ENCODE measurements at places on chromosomes 1 and 21. TPM values are rescaled to one million over a fixed set of nuclear protein-coding genes. Genes with fewer than 3 reads are reported as not detected.

DNA sequence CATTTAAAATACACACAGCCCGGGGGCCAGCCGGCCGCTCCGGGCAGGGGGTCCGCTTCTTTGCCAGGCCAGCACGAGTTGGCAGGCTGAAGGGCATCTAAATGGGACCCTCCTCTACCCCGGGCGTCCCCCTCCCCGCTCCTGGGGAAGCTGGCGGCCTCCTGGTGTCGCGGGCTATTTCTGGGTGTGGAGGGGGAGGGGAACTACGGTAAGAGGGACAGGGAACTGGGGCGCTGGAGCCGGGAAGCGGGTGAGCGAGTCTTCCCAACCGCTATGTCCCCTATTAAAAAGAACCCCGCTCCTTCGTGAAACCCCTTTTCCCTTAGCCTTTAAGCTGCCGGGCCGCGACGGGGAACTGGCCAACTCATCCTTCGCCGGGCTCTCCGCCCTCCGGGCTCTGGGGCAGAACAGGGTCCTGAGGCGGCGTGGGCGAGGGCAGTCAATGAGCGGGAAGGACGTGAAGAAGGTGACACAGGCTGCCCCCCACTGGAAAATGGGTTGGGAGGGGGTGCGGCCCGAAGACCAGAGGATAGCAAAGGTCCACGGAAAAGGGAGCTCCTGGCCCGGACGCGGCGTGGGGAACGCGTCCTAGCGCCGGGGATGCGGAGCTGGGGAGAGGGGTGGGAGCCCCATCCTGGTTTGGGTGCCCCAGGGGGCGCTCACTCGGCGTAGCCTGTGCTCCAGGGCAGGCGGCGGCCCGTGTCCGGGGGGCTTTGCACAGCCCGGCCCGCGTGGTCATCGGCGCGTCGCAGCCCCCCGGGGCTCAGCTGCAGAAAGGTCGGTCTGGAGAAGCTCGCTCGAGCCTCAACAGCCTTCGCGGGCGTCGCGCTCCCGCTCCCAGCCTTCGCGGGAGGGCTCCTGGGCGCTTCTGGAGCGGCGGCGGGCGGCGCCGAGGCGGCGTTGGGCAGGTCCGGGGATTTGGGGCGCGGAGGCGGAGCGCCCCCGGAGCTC, 544 bp downstream of the PPM1J start:
- DNase-seq, result peak; percentile 13

GRCh38 chr1:185426848-185427247, 109.8 kb upstream of the IVNS1ABP start:
- no peak for DNase-seq

GRCh38 chr1:11448373-11449099, 30.4 kb upstream of the DISP3 start:
- peak; percentile 2 for DNase-seq

DNA sequence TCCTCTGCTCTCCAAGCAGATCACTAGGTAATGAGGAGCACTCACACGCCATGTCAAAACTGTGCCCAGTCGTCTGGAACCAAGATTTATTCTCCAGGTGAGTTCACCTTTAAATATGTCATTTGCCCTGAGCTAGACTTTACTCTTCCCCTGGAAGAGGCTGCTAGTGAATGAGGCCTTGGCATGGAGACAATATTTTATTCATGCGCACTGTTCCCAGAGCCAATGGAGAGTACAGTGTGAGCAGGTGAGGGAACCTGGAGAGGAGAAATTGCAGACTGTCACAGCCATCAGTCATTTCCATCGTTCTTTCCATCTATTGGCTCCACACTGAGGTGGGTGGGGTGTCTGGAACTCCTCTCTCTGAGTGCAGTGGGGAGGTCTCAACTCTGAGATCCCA, 333.6 kb downstream of the KCNH1 start:
- no peak for DNase-seq

DNA sequence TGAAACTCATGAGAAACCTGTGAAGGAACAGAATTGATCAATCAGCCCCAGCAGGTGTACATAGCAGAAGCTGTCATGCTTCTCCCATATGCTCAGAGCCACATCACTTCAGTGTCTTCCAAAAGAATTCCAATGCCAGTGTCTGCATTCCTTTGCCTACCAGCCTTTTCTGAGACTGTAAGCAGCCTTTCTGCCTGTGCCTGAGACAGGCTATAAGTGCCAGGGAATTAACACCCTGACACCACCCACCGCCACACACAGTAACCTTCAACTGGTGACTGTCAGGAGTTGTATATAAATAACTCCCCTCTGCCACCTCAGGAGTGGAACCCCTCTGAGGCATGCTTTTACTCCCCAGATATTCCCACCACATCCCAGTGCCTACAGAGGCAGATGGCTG, 38.1 kb upstream of the SLAMF9 start:
- no peak for DNase-seq

DNA sequence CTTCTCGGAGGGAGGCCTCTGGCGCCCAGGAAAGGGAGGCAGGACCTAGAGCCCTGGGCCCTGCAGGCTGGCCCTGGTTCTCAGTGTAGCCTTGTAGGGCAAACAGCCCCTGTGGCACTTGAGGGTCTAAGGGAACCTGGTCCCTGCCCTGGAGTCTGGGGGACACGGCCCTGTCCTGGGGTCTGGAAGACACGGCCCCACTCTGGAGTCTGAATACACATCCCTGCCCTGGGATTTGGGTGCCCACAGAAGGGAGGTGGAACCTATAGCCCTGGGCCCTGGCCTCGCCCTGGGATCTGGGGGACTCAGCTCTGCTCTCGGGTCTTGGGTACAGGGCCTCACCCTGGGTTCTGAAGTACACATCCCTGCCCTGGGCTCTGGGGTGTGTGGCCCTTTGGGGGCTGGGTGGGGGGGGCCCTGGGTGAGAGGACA, 97.9 kb downstream of the OBSCN start:
- no peak for DNase-seq

DNA sequence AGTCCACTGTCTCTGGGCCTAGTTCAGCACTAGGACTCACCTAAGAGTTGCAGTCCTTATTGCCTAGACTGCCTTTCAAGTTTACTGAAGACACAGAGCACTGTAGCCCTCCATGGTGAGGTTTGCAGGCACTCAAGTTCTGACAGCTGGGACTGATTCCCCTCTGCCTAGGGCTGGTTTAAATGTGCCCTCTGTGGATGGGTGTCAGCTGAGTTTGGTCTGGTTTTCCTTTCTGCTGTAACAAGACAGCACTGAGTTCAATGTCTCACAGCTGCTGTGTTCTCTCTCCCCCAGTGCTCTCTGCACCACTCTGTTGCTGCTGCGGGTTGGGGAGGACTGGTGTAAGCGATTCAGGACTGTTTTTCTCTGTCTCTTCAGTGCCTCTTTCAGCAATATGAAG, 75.2 kb upstream of the C1orf21 start:
- no peak for DNase-seq

DNA sequence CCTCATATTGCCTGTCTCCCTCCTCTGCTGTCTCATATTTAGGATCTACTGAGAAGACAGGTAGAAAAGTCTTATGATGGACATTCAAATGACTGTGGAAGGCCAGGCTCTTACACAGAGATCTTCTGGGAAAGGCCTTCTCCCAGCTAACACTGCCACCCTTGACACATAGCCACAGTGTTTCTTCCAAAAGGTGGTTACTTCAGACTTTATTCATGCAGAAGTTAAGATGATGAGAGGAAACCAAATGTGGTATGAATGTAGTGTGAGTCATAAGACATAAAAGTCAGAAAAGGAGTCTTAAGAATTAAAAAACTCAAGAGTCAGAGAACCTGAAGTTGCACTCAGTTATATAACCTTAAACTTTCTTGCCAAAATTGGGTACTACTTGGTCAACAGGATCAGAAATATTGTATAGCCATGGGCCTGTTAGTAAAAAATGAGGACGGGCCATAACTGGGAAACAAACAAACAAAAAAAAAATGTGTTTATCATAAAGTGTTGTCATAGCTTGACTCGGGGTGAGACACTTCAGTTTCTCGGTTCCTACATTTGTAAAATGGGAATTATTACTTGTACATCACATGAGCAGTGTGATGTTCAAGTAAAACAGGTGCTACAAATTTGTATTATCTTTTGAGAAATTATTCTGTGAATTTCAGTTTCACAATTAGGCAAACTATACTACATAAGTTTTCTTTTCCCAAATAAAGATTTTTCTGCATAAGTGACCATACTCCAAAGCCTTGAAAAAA, 1.2 kb upstream of the DENND1B start:
- peak; percentile 51 for DNase-seq

DNA sequence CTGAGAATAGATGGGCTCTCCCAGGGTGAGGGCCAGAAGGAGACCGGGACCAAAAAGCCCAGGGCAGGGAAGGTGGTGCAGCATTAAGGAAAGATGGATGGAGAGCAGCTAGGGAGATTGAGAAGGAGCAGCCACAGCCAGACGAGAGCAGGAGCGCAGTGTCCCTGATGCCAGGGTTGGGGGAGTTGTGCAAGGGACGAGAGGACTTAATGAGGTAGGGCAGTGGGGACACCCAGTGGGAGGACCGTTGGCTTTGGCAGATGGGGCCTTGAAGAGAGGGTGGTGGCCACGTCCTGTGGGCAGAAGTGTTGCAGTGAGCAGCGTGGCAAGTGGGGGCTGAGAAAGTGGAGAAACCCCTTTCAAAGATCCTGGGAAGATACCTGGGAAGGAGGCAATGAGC, 38.0 kb upstream of the KDM4A start:
- DNase-seq, result no peak

DNA sequence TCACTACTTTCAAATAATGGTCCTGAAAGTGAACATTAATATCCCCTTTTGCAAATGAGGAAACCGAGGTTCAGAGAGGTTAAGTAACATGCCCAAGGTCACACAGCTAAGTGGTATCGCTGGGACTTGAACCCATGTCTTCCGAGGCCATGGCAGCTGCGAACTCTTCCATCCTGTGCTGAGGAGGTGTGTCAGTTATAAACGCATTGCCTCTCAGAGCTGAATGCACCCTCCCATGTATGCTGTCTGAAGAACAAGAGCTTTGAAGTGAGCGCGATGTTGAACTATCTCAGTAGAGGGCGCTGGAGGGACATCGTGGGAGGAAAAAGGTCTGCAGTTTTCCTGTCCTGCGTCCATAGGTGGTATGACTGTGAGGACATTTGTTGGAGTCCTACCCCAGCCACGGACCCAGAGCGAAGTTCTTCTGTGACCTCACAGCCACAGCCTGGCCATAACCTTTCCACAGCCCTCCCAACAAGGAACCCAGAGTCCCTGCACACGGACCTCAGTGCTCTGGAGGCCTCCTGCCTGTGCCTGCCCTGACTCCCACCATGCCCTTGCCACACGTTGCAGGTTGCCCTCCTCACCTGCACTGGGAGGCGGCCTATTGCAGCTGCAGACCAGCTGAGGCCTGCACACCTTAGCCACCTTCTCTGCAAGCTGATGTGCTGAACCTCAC, 7.5 kb downstream of the MYOC start:
- DNase-seq, result peak; percentile 87

- no peak for DNase-seq
These were observed 108.3 kb downstream of the POU2F1 start for GRCh38 chr1:167328816-167329483.

DNA sequence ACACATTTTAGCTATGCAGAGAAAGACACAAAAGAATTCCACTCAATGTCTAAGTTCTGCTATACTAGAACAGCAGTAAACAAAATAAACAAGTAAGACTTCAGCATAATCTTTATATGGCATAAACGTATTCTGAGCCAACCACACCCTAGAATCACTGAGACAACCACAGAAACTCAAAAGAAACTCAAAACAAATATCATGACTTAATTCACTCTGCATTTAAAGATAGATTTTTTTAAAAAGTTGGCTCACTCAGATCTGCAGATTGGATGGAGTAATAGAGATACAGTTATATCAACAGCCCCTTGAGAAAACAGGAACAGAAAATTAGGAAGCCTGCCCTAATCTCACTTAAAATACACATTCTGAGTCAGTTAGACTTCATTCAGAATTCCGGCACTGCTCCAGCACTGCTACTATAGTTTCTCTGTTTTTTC, 95.0 kb downstream of the COL24A1 start:
- no peak for DNase-seq

DNA sequence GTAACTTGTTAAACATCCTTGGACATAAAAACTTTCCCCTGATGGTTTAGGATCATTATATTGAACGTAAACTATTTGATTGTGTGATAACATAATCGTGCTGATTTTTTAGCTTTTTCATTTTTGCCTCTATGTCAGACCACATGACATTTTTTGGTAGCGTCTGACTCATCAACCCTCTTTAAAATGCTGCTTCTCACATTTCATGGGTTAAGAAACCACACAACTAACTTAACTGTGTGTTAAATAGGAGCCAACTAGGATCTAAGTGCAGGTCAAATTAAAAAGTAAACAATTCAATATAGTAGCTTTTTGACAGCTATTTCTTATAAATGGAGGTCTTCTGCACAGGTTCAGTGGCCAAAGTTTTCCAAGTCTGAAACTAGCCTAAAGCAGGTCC, 9.8 kb downstream of the BTG3 start:
- DNase-seq, result peak; percentile 68

DNA sequence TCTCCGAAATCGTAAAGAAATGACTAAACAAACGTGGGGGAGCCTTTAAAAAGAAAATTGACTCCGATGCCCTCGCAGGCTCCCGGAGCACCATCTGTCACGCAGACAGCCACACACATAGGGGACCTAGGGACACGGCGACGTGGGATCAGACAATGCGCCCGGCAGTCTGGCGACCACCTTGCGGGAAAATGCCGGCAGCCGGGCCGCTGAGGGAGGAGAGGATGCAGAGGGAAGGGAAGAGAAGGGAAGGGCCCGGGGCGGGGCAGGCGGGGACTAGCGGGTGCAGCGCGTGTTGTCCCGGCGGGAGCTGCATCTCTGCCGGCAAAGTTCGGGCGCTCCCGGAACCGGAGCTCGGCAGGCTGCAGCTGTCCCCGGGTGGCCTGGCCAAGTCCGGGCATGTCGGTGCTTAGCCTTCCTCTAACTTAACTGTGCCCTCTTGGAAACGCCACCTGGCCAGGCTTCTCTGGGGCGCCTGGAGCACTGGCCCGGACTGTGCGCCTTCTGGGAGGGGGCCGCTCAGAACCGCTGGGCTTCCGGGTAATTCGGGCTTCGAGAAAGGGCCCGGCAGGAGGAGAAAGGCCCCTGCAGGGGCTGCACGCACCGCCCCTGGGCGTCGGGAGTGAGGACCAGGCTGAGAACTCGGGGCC, 1.8 kb downstream of the NHLH2 start:
- no peak for DNase-seq

Gene IL10RB
- 34.5 TPM for total RNA-seq

Gene CA14
- not detected for total RNA-seq

Gene EPB41
- total RNA-seq, result 9.5 TPM

Gene CTTNBP2NL
- total RNA-seq, result 20.9 TPM

Gene PDZK1
- under 0.01 TPM for total RNA-seq

Gene FNDC5
- total RNA-seq, result 0.43 TPM

Gene LCK
- total RNA-seq, result 0.43 TPM

Gene SH3BGR
- 2.2 TPM for total RNA-seq

Gene MSH4
- 0.43 TPM for total RNA-seq

Gene RPL5
- 920 TPM for total RNA-seq

Gene MROH9
- total RNA-seq, result under 0.01 TPM

Gene SPRR2F
- total RNA-seq, result not detected

Gene TRIM46
- total RNA-seq, result 6.5 TPM

Gene TSTD1
- total RNA-seq, result 1.6 TPM

Gene GJA4
- total RNA-seq, result not detected

Gene CACNA1S
- not detected for total RNA-seq

Gene GABRD
- not detected for total RNA-seq

Gene SPATC1L
- total RNA-seq, result 9.5 TPM

Gene HOOK1
- total RNA-seq, result not detected
